NCI-H2029 (cell line): ENCODE measurements at places on chromosomes 1 and 21.

- DNase-seq, result no peak
These were observed 1.2 kb downstream of the UBR4 start for GRCh38 chr1:19208710-19209438.

- no peak for DNase-seq
These were observed 15.0 kb downstream of the GNB1 start for GRCh38 chr1:1875932-1876331.

GRCh38 chr1:212291505-212292134, 6.4 kb downstream of the PPP2R5A start:
- DNase-seq, result peak; percentile 46

DNA sequence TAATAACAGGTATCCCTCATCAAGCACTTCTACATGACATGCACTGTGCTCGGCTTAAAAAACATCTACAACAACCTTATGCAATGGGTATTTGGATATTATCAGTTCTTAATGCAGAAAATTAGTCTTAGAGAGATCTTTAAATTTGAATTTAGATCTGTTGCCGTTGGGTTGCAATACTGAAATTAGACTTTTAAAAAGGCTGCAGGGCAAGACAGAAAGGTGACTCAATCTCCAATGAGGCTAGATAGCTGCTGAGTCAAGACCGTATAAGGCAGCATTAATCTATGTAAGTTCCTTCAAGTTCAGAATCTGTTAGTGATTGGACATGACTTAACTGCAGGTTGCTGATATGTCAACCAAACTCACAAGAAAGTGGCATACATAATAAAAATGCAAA, 37.3 kb downstream of the OLFM3 start:
- no peak for DNase-seq

- peak; percentile 64 for DNase-seq
These were observed 308.2 kb downstream of the DISC1 start for GRCh38 chr1:231934797-231935196.

DNA sequence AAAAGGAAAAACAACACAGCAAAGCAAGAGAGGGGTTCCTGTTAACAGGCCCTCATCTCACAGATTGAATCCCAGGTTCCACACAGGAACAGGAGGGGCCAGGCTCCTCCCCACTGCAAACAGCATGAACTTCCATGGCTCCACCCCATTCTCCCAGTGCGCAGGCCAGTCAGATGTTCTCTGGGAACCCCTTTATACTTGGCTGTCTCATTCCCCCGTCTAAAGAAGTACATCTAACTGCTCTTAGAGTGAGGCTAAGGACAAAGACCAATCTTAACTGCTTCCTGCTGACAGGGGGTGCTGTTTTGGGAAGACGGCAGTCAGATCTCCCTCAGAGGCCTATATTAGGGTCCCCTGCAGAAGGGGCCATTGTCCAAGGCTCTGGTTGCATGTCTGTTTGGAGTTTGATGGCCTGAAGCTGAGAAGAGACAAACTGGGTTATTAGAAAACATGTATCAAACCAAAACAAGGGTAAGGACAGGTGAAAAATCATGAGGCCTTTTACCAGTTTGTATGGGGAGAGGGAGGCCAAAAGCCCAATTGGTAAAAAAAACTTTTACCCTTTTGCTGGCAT, 10.5 kb upstream of the NASP start:
- DNase-seq, result no peak

DNA sequence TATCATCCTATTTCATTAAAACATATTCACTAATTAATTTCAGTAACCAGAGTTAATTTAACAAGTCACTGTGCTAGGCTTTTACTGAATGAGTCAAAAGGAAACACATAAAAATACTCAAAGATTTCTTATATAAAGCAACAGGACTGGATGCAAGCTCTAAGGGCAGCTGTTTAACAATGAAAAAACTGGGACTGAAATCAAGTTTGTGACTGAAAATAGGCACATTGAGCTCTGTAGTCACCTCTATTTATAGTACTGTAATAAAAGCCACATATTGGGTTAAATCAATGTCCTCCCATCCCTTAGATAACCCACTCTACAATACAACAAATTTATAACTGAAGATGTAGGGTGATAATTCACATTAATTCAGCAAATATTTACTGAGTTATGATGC, 52.4 kb downstream of the SMYD3 start:
- DNase-seq, result no peak

DNA sequence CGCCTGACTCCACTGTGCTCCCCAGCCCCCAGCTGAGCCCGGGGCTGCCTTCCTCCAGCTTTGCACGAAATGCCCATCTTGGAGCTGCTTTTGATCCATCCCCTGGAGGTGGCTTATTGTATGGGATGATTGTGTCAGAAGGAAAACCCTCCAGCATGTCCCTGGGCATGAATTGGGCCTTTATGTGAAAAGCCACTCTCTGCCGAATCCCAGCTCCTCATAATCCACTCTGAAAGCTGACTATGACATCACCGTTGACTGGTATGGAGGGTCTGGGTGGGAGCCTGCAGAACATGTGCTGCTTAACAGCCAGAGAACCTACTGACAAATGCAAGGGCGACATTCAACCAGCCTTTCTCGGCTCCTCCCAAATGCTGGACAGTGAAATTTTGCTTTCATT, 74.6 kb downstream of the NENF start:
- DNase-seq, result no peak

- DNase-seq, result no peak
These were observed 246.4 kb upstream of the NR5A2 start for GRCh38 chr1:199780948-199781670.

DNA sequence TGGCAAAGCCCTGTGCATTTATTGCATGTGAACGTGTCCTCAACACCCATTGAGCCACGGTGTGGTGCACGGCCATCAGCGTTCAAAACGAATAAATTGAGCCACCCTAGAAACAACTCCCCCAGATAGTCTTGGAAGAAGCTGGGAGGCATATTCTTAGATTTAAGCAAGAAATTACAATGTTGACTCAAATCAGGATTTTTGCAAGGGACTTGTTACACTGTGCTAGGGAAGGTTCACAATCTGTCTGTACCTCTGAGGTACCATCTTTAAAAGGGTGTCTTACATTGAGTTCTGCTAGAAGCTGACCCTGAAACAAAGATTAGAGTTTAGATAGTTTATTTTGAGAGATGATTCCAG, 16.2 kb downstream of the CD247 start:
- DNase-seq, result no peak

GRCh38 chr1:38773483-38773882, 86.1 kb downstream of the RRAGC start:
- DNase-seq, result no peak

DNA sequence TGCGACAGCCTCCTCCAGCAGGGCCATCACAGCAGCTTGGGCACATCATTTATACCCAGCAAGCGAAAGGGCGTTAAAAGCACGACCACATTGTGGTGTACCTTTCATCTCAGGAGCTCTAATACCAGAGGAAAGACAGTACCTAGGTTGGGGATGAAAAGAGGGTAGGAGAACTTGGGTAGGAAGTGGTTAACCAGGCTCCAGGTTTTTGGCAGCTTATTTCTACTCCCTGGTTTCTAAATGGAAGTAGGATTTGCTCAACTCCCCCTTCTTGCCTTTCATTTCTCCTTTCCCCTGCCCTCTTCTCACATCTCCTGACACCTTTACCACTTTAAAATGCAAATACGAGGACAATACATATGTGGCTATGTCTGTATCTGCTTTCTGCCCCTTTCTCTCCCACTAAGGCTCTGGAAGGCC, 30.2 kb downstream of the FAM177B start:
- no peak for DNase-seq

- no peak for DNase-seq
These were observed 286 bp downstream of the ODR4 start for GRCh38 chr1:186375929-186376319.

DNA sequence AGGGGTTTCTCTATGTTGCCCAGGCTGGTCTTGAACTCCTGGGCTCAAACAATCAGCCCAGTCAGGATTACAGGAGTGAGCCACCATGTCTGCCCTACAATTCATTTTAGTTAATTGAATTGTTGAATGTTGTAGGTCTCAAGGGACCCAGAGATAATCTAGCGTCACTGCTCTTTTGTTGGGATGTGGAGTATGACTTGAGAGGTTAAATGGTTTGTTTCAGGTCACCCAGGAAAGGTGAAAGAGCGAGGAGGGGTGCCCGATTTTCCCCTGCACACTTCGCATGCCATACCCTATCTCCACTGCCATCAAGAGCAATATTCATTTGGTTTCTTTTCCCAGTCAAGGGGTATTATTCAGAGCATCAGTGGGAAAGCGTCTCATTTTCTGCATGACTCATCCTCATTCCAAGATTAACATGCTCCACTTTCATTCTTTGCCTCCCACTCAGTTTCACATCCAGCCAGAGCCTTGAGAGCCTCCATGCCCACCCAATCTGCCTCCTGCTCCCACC, 13.1 kb upstream of the SLC30A1 start:
- no peak for DNase-seq

- DNase-seq, result no peak
These were observed 6.5 kb downstream of the THEM4 start for GRCh38 chr1:151902858-151903257.

DNA sequence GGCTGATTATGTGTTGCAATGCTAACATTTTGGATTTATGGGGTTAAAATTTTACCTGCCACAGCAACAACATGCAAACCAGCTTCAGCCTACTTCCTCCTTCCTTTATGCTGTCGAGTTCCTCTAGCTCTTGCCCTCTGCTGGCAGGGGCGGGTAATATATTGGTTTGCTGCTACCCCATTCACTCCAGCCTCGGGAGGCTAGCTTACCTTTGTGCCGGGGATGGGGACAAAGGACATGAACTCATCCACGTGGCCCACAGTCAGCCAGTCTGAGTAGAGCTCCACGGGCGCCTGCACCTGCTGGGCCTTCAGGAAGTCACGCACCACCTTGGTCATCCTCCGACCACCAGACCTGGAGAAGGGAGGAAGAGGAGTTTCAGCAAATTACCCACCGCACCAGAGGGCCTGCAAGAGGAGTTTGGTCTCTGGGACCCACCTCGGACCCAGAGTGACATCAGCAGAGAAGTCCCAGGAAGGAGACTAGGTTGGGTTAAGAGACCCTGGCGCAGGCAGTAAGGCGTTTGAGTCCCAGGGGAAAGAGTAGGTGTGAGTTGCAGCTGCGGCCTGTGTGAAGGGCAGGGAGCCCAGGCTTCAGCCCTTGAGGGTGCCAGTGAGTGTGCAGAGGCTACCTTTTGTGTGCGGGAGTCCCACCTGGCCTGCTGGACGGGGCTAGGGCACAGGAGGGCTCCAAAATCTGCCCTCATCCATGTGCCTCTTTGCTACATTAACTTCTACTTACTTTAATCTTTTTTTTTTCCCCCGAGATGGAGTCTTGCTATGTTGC, 21.8 kb upstream of the SDHB start:
- no peak for DNase-seq

GRCh38 chr1:114274621-114275317, 121.1 kb upstream of the SYT6 start:
- DNase-seq, result no peak

GRCh38 chr1:97396463-97396862, 524.4 kb downstream of the DPYD start:
- DNase-seq, result no peak

- DNase-seq, result no peak
These were observed 99.5 kb upstream of the DUSP10 start for GRCh38 chr1:221841251-221841982.

DNA sequence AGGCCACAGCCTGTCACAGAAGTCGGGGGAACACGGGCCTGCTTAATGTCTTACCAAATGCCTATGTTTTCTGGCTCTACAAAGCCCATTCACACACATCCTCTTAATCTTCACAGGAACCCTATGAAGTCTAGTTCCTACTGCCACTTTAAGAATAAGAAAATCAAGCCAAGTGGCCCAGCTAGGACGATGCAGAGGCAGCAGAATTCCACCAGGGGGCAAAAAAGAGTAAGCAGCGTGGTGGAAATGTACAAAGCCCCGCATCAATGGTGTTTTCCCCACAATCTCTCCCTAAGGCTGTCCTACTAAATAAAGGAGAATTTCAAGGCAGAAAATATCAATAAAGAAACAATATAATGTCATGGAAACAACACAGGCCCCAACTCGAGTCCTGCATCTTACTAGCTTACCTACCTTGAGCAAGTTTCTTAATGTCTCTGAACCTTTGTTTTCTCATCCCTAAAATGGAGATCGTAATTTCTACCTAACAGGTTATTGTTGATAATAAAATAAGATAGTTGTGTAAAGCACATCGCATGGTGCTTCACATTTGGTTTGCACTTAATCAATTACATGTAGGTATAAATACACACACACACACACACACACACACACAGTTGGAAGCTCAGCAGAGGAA, 21.4 kb downstream of the SEC16B start:
- peak; percentile 7 for DNase-seq

- DNase-seq, result no peak
These were observed 603.3 kb downstream of the PTPRC start for GRCh38 chr1:199242147-199242546.

DNA sequence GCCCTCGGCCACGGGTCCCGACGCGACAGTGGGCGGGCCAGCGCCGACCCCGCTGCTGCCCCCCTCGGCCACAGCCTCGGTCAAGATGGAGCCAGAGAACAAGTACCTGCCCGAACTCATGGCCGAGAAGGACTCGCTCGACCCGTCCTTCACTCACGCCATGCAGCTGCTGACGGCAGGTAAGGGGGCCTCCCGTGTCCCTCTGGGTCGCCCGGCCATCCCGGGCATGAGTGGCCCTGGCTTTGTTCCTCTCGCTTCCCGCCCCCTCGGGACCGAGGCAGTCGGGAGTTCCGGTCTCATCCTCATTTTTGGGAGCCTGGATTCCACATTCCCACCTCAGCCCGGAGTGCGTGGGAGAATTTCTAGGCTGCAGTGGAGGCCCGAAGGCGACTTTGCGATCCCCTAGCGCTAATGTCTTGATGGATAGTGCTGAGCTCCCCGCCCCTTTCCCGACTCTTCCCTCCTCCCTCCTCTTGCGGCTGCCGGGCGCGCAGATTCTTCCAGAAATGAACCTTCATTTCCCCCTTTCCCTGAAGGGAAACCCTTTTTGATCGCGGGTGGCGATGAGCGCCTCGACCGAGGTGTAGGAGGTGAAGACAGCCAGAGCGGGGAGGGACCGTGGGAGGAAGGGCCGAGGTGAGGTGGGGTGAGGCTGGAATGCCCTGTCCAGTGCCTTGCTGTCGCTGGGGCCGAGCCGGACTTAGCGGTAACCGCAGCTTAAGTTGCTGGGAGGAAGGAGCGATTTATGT, 705 bp downstream of the KHDRBS1 start:
- no peak for DNase-seq

- no peak for DNase-seq
These were observed 171.4 kb downstream of the PDE4B start for GRCh38 chr1:65964123-65964522.

- no peak for DNase-seq
These were observed 49.5 kb downstream of the FASLG start for GRCh38 chr1:172708452-172708851.

GRCh38 chr21:14615359-14615974, 69.4 kb upstream of the SAMSN1 start:
- no peak for DNase-seq

DNA sequence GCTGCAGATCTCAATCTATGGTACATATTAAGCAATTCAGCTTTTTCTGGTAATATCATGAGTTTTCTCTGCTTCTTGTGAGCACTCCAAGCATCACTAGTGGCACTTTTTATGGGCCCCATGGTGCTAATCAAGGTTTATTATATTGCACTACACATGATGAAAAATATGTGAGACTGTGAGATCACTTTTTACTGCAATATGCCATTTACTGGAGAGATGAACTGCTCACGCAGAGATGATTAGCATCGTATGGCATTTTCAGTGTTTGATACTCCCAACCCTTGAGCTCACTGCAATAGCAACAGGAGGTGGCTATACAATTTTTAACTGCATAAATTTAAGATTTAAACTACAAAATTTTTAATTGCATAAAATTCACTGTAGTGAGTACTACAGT, 8.7 kb upstream of the KCNK1 start:
- DNase-seq, result no peak
